ENCODE measurements at places on chromosomes 13 and 19.

GRCh38 chr13:46643165-46643777, 90.3 kb downstream of the LRCH1 start:
- no peak for DNase-seq

- DNase-seq: no peak
Measured at GRCh38 chr13:110770678-110771077, 57.2 kb downstream of the ING1 start.

DNA sequence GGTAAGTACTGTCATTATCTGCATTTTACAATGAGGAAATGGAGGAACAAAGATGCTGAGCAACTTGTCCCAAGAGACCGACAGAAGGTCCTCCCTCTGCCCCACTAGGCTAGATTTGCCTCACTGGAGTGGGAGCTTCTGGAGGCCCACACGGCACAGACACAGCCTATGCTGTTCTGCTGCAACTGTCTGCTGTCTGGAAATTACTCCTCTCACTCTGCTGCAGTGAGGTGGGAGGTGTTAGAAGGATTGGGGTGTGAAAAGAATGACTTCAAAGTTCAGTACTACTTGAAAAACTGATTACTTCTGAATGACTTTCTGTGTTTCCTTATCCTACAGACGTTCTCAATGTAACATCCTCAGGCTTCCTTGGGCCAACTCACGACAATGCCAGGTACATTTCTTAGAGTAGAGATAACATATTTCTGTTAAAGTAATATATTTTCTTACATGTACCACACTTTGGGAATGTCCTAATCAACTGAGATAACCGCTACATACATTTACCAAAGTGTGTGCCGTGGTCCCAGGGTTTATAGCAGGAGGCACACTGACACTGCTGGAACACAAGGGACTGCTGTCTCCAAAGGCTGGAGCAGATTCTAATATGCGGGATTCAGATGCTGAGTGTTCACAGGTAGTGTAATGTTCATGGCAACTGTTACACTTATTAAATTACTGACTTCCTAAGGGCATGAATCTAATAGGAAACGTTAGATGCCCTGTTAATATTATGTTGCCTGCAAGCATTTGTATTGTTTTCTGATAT, 53.5 kb upstream of the WASF3 start:
- DNase-seq: no peak

- DNase-seq: no peak
Measured at GRCh38 chr13:66424422-66424821, 805.7 kb downstream of the PCDH9 start.

DNA sequence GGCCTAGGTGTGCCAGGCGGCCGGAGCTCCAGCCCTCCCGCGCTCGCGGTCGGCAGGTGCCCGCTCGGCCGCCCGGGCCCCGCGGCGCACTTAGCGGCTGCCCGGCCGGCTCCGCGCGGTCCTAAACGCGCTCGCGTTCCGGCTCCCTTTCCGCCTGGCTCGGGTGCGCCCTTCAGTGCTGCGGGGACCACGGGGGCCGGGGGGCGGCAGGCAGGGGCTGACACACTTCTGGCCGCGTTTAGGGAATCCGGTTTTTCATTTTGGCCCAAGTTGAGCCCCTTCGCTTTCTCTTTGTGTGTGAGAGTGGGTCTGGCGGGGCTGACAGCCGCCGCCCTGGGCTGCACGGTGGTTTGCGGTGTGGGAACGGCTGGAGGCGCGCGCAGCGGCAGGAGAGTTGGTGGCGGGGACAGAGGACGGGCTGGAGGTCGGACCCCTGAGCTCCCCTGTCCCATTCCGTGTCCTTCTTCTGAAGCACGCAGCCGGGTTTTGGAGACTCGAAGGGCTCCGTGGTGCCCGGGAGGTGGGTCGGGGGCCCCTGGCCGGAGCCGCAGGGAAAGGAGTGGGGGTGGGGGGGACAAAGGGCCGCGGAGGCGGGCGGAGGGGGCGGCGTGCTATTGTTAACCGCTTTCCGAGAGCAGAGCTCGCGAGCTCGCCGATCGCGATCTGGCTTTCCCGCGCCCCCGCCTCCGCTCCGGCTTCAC, 3.1 kb downstream of the FGF9 start:
- DNase-seq: peak; percentile 49

GRCh38 chr13:103203735-103204330, 137.6 kb upstream of the SLC10A2 start:
- no peak for DNase-seq

- no peak for DNase-seq
Measured at GRCh38 chr19:45973553-45974338, at the start of gene NOVA2. Gene NOVA2, minus strand, starts transcription at chr19:45973865. Its CDS starts 514 bp downstream, at chr19:45973351.

DNA sequence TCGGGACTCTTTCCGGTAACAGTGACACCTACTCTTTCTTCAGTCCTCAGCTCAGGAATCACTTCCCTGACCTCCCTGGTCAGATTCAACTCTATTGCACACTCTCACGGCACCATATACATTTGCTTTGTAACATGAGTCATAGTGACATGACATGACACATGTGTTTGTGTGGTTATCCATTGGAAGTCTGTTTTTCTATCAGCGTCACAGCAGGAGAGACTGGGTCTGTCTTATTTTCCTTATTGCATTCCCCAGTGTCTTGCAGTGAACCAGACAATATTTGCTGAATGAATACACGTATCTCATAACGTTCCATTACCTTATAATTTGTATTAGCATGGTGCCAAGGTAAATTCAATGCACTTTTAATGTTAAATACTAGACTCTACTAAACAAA, 102.0 kb downstream of the DCLK1 start:
- DNase-seq: no peak

- DNase-seq: no peak
Measured at GRCh38 chr13:93398167-93399035, 171.8 kb downstream of the GPC6 start.
